ENCODE measurements at places on chromosomes 13 and 19. TPM values are rescaled to one million over a fixed set of nuclear protein-coding genes. Genes with fewer than 3 reads are reported as not detected.

GRCh38 chr19:57473646-57474045 lies 3.7 kb downstream of the ZNF772 start:
- H3K36me3 ChIP-seq: peaks cover 11% of the 10 kb centered on the region
- H3K27me3 ChIP-seq: no peaks in the 10 kb centered on the region
- DNase-seq: no peak
- no peak overlapping the region for H3K27ac ChIP-seq
- no peak overlapping the region for H3K4me3 ChIP-seq

The COX6B2 gene
- polyA plus RNA-seq: 0.75 TPM

GRCh38 chr13:74929436-74929835 lies 552.5 kb downstream of the TBC1D4 start:
- no peaks in the 10 kb centered on the region for H3K4me1 ChIP-seq
- H3K36me3 ChIP-seq: no peaks in the 10 kb centered on the region
- DNase-seq: no peak
- H3K4me3 ChIP-seq: no peak overlapping the region

DNA sequence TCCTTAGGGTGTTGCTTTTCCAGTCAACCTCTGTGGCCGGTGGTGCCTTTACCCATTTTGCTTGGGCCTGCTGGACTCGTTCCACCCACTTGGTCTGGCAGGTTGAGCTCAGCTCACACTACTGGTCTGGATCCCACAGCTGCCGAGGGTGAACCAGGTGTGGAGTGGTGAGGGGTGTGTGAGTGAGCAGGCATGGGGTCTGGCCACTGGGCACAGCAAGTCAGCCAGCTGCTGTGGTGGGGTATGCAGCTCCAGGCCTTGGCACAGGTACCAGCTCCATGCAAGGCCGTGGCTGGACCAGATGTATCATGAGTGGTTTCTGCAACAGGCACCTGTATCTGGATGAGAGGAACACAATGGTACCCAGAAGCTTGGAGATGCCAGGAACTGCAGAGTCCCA lies 277.6 kb upstream of the KLHL1 start:
- H3K27me3 ChIP-seq: no peaks in the 10 kb centered on the region
- H3K4me3 ChIP-seq: no peak overlapping the region
- DNase-seq: peak; percentile 45

- no peak overlapping the region for H3K4me3 ChIP-seq
- H3K27ac ChIP-seq: no peak overlapping the region
- no peaks in the 10 kb centered on the region for H3K4me1 ChIP-seq
- DNase-seq: no peak
Observed at GRCh38 chr13:93824286-93824685, 597.7 kb downstream of the GPC6 start.

DNA sequence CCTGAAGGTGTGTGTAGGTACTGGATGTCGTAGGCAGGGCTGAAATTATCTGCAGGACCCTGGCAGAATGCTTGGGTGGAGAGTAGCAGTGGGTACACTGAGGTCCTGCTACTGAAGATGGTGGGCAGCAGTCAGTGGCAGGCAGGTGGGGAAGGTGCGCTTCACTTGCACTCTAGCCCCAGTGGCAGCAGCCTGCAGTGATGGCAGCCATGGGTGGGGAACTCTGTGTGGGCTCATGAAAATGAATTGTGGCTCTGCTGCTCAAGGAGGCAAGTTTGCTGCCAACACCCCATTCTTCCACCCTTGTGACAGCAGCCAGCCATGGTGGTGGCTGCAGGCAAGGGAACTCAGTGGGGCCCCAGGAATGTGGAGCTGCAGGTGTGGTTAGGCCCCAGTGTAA lies 1242.7 kb upstream of the MIR17HG start:
- H3K4me1 ChIP-seq: no peaks in the 10 kb centered on the region
- no peak overlapping the region for H3K4me3 ChIP-seq
- no peaks in the 10 kb centered on the region for H3K36me3 ChIP-seq
- no peaks in the 10 kb centered on the region for H3K27me3 ChIP-seq
- H3K27ac ChIP-seq: no peak overlapping the region

GRCh38 chr13:105972811-105973590 lies 562.5 kb downstream of the EFNB2 start:
- no peak overlapping the region for H3K27ac ChIP-seq
- no peaks in the 10 kb centered on the region for H3K36me3 ChIP-seq
- no peak for DNase-seq
- no peaks in the 10 kb centered on the region for H3K27me3 ChIP-seq

DNA sequence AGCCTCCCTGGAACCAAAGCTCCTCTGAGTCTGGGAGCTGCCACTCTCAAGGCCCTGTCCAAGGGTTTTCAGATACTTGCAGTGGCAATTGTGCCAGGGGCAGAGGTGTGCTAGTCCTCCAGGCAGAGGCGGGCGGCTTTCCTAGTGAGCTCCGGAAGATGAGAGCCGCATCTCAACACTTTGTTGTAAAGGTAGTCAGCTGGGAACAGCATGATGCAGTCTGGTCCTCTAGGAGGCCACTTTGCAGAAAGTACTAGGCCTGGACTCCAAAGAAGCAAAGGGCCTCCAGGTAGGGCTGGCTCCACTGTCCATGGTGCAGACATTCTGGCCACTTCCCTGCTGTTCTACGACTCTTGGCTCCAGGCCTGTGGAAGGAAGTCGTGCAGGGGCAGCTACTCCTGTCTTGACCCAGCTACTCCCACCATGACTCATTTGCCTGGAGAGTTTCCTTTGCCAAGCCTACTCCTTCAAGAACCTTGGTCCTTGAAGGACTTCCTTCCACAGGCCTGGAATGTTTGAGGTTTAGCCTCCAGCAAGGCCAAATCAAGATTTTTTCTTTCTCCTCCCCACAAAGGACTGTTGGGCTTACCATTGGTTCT lies 9.9 kb upstream of the ZNF536 start:
- no peaks in the 10 kb centered on the region for H3K36me3 ChIP-seq
- no peaks in the 10 kb centered on the region for H3K27me3 ChIP-seq
- H3K4me1 ChIP-seq: no peaks in the 10 kb centered on the region
- DNase-seq: no peak
- H3K4me3 ChIP-seq: no peak overlapping the region
- H3K27ac ChIP-seq: no peak overlapping the region

DNA sequence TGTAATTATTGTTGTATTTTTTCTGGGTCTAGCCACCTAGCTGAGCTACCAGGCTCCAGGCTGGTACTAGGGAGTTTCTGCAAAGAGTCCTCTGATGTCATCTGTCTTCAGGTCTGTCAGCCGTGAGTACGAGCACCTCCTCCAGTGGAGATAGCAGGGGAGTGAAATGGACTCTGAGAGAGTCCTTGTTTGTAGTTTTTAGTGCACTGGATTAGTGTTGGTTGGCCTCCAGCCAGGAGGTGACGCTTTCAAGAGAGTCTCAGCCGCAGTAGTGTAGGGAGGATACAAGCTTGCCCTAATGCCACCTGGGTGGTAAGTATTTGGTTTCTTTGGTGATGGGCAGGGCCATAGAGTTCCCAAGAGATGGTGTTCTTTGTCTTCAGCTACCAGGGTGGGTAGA lies 384.8 kb downstream of the SLC7A1 start:
- no peaks in the 10 kb centered on the region for H3K4me1 ChIP-seq
- no peak for DNase-seq
- no peak overlapping the region for H3K27ac ChIP-seq
- no peaks in the 10 kb centered on the region for H3K27me3 ChIP-seq
- H3K36me3 ChIP-seq: no peaks in the 10 kb centered on the region

DNA sequence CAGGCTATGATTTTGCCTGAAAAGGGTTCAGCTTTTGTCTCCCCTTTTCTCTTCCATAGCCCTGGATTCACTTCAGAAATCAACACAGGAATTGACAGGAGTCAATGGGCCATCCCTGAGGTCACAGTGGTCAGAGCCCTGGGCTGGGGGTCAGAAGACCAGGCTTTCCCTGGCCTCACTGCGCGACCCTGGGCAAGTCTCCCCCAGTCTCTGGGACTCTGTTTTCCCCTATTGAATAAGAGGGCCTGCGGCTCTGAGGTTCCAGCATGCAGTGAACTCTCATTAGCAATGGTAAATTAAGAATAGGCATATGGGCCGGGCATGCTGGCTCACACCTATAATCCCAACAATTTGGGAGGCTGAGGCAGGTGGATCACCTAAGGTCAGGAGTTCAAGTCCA lies 30.7 kb upstream of the VSTM2B start:
- no peak for DNase-seq
- no peaks in the 10 kb centered on the region for H3K4me1 ChIP-seq
- no peaks in the 10 kb centered on the region for H3K36me3 ChIP-seq
- no peaks in the 10 kb centered on the region for H3K27me3 ChIP-seq
- no peak overlapping the region for H3K4me3 ChIP-seq

GRCh38 chr13:79593641-79594275 lies 112.8 kb downstream of the NDFIP2 start:
- H3K4me1 ChIP-seq: no peaks in the 10 kb centered on the region
- H3K36me3 ChIP-seq: no peaks in the 10 kb centered on the region
- no peak overlapping the region for H3K4me3 ChIP-seq
- no peak overlapping the region for H3K27ac ChIP-seq
- DNase-seq: no peak
- no peaks in the 10 kb centered on the region for H3K27me3 ChIP-seq

- no peak overlapping the region for H3K4me3 ChIP-seq
- H3K4me1 ChIP-seq: no peaks in the 10 kb centered on the region
- no peaks in the 10 kb centered on the region for H3K27me3 ChIP-seq
- DNase-seq: no peak
Observed at GRCh38 chr19:2010135-2010668, 5.3 kb downstream of the BTBD2 start.

DNA sequence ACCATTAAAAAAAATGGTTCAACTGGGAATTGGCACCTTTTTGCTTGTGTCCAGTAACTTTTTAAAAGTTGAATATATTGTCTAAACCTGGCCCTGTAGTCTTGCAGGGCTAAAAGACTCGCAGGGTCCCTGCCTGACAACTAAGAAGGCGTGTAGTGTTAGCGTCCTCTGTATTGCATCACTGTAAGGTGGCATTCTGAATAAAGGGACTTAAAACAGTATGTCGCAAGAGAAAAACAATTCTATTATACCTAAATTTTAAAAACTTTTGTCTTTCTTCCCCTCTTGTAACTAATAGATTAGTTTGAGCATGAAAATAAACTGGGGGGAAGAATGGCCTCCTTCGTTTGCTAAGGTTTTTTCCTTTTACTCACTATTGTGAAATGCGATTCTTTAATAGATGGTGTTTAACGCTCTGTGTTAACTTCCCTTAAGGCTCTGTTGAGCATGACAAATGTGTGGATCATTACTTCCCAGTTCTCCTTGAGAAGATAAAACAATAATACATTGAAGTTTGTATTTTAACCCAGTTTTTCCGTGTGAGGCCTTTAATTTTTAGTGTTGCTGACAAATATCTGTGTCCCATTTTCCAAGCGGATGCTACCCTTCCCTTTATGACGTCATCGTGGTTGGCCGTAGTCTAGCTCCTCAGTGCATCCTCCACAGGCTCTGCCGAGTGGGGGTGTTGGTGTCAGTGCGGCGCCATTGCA lies 134.6 kb downstream of the KATNAL1 start:
- no peaks in the 10 kb centered on the region for H3K27me3 ChIP-seq
- H3K27ac ChIP-seq: no peak overlapping the region
- no peaks in the 10 kb centered on the region for H3K4me1 ChIP-seq

DNA sequence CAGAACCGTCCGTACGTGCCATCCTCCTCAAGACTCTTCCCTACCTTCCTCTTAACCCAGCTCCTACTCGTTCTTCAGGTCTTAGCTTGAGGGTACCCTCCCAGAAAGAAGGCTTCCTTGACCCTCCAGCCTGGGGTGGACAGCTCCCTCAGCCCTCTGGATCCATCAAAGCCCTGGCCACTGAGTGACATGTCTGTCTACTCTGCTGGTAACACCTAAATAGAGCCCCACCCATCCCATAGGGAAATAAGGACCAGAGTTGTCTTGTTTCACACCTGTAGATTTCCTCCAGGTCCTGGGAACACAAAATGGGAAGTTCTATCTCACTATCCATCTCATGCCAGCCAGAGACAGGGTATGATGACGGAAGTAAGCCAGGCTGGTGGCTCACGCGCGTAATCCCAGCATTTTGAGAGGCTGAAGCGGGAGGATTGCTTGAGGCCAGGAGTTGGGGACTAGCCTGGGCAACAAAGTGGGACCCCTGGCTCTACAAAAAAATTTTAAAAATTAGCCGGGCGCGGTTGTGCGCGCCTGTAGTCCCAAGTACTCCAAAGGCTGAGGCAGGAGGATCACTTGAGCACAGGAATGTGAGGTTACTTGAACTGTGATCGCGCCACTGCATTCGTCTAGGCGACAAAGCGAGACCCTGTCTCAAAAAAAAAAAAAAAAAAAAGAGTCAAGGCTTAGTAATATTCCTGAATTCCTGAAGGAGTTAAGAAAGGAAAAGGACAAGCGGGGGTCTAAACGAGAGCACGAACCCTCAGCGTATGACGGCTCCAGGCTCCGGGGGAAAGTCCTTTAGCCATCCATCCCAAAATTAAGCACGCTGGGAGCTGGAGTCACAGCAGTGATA lies 566 bp upstream of the CCDC97 start:
- peaks cover 28% of the 10 kb centered on the region for H3K4me1 ChIP-seq
- H3K36me3 ChIP-seq: no peaks in the 10 kb centered on the region
- H3K27me3 ChIP-seq: no peaks in the 10 kb centered on the region
- peak overlapping the region; percentile 85 for H3K4me3 ChIP-seq
- peak overlapping the region; percentile 98 for H3K27ac ChIP-seq

DNA sequence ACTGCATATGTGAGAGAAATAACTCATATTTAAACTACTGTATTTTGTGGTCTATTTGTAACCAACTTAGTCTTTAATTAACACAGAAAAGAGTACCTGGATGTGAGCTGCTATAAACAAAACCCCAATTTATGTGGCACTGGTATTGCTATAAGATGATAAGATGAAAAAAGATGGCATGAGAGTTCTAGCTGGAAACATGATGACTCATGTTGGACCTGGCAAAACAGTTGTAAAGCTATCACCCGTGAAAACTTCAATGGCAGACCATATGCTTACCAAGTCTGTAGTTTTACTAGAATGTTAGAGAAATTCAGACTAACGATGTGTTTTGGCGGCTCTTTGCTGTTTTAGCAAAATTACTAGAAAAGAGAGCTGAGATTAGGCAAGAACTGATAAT lies 69.6 kb upstream of the PCDH9 start:
- H3K27me3 ChIP-seq: no peaks in the 10 kb centered on the region
- no peaks in the 10 kb centered on the region for H3K4me1 ChIP-seq
- H3K36me3 ChIP-seq: no peaks in the 10 kb centered on the region
- DNase-seq: no peak
- H3K4me3 ChIP-seq: no peak overlapping the region

The VSTM2B gene
- not detected for polyA plus RNA-seq

GRCh38 chr13:106376401-106377112 lies 158.9 kb downstream of the EFNB2 start:
- H3K36me3 ChIP-seq: no peaks in the 10 kb centered on the region
- H3K27ac ChIP-seq: no peak overlapping the region
- H3K4me1 ChIP-seq: peaks cover 18% of the 10 kb centered on the region
- peak; percentile 40 for DNase-seq
- no peaks in the 10 kb centered on the region for H3K27me3 ChIP-seq

- no peak for DNase-seq
- no peaks in the 10 kb centered on the region for H3K4me1 ChIP-seq
Observed at GRCh38 chr13:101979825-101980224, 422.0 kb downstream of the FGF14 start.

The CILP2 gene
- 0.22 TPM for polyA plus RNA-seq

The CBLC gene
- 3.8 TPM for polyA plus RNA-seq

DNA sequence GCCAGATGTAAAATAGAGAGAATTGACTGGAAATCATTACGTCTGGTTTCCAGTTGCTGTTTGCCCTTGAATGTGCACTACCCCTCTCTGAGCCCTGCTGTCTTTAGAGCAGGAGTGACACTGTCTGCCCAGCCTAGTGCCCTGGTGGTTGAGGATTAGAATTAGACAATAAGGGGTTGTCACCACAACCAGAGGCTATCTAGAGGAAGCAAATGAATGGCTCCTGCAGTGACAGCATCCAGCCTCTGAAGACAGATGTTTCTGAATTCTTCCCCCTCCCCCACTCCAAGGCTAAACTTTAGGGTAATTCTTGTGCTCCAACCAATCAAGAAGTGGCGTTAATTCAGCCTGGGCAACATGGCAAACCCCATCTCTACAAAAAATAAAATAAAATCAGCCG lies 2.0 kb downstream of the RAB8A start:
- no peak overlapping the region for H3K4me3 ChIP-seq
- peaks cover 38% of the 10 kb centered on the region for H3K36me3 ChIP-seq
- H3K27me3 ChIP-seq: no peaks in the 10 kb centered on the region
- H3K27ac ChIP-seq: no peak overlapping the region
- DNase-seq: no peak

The ELANE gene
- 0.70 TPM for polyA plus RNA-seq
